ENCODE measurements at places on chromosomes 7 and 10.

GRCh38 chr10:78776756-78777155 lies 292.0 kb upstream of the ZMIZ1 start:
- no peak for DNase-seq

DNA sequence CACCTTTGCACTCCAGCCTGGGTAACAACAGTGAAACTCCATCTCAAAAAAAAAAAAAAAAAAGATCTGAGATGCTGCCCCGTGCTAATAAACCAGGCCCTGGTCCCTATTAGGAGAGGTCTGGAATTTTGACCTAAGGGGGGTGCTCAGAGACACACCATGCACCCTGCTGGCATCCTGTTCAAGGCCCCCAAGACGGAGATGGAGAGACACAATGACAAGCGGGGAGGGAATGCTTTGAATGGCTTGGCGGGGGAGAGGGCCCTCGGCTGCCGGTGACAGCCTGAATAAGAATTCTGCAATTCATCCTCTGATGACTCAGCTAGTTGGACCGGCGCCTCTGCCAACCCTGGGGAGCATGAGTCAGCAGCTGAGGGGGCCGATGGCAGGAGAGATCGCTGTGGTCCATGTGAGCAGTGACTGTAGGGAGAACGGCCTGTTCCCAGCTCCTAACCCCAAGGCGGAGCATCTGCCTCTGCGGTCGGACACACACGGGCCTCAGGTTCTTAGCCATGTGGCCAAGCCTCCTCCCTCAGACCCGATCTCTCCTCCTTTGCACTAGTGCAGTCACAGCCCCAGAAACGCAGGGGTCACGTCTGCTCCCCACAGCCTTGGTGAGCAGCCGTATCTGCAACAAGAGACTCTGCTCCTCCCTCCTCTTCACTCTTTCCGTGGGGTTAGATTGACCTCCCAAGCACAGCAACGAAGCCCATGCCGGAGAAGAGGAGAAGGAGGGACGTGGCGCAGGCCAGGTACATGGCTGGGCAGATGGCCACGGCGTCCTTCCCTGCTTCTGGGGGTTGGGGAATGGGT lies 14.9 kb downstream of the TRIM56 start:
- DNase-seq, result peak; percentile 36

- peak; percentile 85 for DNase-seq
Observed at GRCh38 chr10:110918269-110918642, 724 bp downstream of the BBIP1 start.

DNA sequence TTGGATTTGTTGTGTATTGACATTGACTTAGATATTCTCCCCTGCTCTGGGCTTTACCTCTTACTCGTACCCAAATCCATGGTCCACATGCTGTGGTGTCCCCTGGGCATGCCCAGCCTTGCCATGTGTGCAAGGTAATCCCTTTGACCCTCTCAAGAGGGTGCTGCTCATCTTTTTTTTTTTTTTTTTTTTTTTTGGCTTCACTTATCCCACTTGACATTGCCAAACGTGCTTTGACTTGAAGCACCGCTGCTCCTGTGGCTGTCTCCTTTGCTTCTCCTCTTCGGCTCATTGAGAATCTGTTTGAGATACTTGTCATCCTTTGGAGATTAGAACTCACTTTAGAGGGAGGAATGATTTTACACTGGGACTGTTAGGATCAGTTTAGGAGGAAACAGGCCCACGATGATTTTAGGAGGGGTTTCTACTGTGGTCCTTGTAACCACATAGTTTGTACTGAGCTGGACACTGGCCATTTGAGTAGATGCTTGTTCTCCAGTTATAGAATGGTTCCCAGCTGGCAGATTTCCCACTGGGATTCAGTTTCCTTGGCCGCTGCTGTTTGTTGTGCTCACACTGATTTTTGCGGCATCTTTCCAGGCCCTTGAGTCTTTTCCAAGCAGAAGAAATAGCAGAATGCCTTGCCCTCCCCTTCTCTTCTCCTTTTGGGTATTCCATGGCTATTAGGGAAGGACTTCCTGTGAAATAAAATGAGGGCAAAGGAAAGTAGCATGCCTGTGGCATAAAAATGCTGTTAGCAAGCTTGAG lies 184.8 kb downstream of the AUTS2 start:
- no peak for DNase-seq

- no peak for DNase-seq
Observed at GRCh38 chr7:43141091-43141490, 28.6 kb downstream of the HECW1 start.

GRCh38 chr7:117435475-117436043 lies 8.3 kb upstream of the ASZ1 start:
- DNase-seq, result no peak

- no peak for DNase-seq
Observed at GRCh38 chr10:37582237-37582636, 275.2 kb downstream of the ZNF248 start.

DNA sequence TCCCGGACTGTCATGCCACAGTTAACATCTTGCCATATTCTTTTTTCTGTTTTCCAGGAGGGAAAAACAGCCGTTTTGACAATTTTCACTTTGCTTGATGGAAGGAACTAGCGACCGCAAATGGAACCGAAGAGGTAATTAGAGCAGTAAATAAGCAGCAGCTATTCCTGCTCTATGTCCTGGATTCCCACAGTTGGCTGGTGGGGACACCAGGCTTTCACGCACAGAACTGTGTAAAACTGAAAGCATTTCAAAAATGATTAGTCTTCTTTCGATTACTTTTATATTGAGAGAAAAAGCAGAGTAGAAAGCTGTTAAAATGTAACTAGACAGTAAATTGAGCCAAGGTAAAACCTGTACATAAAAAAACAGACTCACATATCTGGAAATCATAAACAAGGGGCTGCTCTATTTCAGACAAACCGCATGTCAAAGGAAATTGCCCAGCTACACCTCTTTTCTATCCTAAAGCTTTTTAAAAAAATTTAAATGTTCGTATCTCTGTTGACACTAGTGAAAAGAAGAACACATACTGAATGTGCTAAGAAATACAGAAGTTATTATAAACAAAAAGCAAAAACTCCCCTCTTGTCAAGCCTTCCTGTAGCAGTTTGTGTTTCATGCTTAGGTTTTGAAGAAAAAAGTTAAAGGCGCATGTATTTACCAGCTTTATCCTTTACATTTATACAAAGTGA lies 93.4 kb downstream of the RNF216 start:
- DNase-seq, result peak; percentile 17

DNA sequence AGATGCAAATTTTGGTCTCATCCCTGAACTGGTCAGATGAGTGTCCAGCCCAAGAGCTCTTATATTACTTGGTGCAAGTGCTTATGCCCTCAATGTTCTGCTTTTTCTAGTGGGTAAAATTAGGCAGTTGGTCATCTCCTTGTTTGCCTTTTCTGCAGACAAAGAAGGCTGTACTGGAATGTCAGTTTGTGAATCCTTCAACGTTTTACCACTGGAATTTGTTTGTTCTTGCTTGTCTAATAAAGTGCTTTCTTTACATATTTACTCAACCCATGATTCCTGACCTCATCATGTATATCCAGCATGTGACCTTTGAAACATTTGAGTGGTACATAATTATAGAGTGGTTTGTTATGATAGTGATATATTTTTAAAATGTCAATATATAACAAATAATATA lies 232.2 kb upstream of the TEX47 start:
- no peak for DNase-seq

- no peak for DNase-seq
Observed at GRCh38 chr10:521261-522250, 167.9 kb downstream of the DIP2C start.

GRCh38 chr10:51100221-51100620 lies 25.9 kb downstream of the PRKG1 start:
- no peak for DNase-seq

DNA sequence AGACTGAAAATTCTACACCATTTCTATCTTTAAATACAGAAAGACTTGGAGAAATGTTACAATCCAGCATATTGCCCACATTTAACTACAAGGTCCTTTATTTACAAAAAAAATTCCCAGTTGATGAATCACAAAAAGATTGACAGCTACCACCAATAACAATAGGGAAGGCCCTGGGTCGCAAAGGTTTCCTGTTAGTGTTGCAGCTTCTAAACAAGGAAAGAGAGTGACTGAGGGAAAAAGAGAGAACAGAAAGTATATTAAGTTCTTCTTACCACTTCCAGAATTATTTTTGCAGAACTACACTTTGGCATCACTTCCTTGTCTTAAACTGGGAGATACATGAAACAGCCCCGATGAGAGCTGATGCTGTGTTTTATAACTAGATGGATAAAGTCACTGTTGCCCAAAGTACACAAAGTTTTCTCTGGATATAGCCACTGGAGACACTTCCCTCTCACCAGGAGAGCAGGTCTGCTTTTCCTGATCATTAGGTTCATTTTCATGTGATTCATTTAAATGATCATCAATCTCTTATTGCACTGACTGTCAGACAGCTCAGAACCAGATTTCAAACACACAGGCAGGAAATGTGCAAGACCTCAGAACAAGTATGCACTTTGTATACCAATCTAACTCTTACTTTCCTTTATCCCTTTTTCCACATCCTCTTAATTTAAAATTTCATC lies 57.0 kb downstream of the SHTN1 start:
- DNase-seq, result no peak

DNA sequence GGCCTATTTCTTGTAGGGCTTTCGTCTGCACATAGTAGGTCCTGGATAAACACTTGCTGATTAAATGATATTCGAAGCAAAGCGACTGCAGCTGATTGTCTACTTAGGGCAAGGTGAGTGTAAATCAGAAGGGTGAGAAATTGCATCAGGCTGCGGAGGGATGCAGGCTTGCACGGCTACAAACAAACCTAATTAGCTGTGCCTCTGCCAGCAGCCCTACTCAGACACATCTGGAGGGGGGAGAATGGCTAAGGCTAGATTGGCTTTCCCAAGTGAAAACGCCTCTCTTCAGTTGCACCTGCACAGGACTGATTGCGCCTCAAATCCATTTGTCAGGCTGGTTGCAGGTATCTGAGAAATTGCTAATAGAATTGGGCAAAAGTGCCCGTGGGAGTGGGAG lies 247.5 kb downstream of the DPP6 start:
- no peak for DNase-seq

- DNase-seq, result no peak
Observed at GRCh38 chr7:148129023-148129422, 461.5 kb upstream of the C7orf33 start.

DNA sequence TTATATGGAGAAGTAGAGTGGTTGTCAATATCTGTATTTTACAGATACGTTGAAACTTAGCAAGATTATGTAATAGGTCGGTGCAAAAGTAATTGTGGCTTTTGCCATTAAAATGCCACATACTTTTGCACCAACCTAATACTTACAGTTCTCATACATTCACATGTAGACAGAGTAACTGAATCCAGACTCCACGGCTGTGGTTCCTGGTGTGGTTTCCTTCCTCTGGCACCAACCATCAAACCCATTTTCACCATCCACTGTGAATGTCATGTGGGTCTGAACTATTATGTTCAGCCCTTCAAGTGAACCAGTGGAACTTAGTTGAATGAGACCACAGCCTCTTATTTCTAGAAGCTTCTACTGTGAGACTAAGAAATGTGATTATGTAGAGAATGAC lies 31.5 kb upstream of the SLIT1 start:
- DNase-seq, result no peak

DNA sequence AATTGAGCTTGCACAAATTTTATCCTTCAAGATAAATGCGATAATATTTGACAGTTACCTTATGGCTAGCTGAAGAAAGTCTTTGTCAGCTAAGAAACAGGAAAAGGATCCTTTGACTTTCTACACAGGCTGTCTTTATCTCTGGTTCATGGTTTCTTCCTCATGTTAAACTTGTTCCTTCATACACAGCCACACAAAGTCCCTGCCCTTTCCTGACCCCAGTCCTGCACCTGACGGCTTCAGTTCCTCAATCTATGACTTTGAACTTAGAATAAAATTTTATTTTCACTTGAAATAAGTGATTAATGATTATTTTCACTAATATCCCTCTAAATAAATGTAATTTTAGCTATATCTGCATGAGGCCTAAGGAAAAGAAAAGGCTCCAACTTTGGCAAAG lies 77.8 kb upstream of the PRSS1 start:
- DNase-seq, result no peak

GRCh38 chr10:87053577-87054181 lies 33.6 kb downstream of the FAM25A start:
- DNase-seq, result no peak

GRCh38 chr10:126080291-126080825 lies 184.0 kb downstream of the FANK1 start:
- no peak for DNase-seq

DNA sequence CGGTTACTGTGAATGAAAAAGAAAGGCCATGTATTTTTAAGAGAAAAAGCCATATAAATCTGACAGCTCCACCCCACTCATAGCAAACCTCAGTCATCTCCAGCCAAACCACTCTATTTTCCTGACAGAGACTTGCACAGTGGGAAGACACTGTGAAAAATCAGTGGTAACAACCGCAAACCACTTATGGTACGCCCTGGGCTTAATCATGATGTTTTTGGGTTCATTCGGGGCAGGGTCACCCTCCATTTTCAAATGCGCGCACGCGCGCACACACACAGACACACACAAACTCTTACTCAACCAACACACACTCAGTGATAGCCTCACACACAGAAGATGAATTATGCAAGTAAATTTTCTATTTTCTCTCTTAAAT lies 82.1 kb upstream of the HPS1 start:
- DNase-seq, result no peak

DNA sequence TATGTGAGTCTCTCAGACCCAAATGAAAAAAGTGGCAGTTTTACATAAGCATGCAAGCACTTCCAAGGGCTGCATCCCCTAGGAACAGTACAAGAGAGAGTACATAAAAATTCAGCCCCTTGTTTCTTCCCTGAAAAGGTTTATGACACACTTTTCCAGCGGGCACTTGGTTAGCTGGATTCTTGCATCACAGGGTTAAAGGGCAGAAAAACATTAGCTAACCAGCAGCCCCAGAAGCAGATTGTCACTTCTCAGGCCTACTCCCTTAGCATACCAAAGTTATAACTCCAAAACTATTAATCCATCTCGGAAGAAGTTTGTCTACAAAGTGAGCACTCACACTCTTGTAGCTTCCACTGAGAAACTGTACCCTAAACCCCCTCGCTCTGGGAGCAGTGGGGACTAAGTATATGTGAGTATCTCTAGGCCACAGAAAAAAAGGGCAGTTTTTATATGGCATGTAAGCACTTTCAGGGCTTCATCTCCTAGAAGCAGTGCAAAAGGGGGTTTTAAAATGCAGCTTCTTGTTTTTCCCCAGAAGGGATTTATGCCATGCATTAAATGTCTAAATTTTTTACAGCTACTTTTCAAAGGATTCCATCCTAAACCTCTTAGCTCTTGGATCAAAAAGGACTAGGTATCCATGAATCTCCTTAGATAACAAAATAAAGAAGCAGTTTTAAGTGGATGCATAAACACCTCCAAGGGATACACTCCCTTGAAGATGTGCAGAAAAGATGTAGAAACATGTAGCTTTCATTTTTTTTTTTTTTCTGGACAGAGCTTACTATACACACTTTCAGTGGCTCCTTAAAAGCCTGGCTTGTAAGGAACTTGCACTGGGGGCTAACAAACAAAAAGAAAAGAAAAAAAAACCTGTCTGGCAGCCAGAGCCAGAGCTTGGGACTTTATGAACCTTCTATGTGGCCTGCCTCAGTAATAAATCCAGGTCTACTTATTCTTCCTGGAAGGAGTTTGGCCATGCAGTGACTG lies 956.7 kb downstream of the CCSER2 start:
- no peak for DNase-seq

Data from CD4-positive, alpha-beta T cell treated with Interleukin-15 for 4 hours (primary cell).